Occipital lobe (tissue), 3 donors: ENCODE measurements at places on chromosomes 13 and 19.

DNA sequence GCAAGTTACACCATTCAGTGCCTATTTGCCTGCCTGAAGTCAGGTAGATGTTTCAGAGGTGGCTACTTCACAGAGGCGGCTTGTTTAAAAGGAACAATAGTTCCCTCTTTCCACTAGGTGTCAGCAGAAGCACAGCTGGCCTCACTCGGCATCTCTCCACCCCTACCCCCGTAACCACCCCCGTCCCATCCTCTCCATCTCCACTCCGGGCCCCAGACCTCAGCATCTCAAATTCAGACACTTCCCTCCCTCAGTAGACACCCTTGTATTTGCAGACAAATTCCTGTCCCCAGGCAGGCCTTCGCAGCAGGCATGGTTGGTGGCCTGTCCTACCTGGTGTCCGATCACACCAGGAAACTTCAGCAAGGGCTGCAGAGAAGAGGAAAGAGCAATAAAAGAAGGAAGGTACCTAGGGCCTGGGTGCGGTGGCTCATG lies 9.1 kb upstream of the DPP9 start:
- DNase-seq = no peak

DNA sequence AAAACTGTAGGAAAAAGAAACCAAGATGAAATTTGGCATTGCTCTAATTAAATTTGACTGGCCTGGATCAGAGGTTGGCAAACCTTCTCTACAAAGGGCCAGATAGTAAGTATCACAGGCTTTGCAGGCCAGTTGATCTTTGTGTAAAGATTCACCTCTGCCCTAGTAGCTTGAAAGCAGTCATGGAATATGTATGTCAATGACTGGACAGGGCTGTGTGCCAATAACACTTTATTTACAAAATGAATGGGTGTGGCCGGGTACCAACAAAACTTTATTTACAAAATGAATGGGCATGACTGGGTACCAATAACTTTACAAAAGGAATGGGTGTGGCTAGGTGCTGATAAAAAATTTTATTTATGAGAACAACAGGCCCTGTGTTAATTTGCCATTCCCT lies 20.0 kb downstream of the SIN3B start:
- DNase-seq = no peak

DNA sequence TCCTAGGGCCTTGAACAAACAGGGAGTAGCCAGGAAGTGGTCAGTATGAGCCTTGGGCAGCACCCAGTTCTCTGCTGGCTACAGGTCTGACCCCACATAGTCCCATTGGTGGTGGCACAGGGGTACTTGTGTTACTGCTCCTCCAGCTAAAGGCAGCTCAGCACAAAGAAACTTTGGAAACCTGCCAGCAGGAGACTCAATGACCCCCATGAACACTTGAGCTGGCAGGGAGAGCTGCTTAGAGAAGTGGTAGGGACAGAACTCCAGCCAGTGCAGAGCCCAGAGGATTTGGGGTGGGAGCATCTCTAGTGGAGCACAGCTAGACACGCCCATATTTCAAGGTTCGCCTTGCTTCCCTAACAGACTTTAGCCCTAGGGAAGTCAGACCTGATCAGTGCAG lies 10.4 kb upstream of the ZNF586 start:
- DNase-seq = no peak

DNA sequence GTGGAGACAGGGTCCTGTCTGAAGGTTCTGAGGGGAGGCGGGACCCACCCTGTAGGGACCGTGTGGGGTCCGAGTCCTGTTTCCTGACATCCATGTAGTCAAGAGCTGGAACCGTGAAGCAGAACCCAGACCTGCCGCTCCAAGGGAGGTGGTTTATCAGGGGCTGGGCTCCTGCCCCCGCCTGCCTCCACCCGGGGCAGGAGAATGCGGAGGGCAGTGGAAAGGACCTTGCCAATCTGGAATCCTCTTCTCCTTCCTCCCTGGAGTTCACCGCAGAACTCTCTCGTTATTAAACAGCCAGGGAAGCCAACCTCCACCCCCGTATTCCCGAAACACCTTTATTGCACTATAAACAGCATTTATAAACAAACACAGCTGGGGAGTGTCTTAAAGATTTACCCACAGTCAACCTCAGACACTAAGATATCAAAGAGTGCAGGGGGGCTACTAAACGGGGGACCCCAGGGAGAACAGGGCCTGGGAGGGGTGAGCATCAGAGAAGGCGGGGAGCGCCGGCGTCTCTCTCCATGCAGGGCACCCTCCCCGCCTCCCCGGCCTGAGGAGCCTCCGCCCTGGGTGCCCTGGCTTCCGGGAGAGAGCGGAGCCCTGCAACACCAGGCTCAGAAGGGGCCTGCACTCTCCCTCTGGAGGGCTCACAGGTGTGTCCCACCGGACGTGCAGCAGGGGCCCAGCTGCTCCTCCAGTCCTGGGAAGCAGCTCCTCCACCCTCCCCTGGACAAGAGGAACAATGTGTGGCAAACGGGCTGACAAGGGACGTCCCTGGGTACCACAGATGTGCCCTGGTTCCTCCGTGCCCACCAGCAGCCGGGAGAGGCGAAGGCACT lies 3.6 kb downstream of the C2CD4C start:
- DNase-seq = no peak

GRCh38 chr19:47423203-47423882 lies 4.0 kb upstream of the MEIS3 start:
- no peak for DNase-seq
